ENCODE measurements at places on chromosomes 4 and X.

GRCh38 chr4:47061435-47061834, 30.1 kb downstream of the GABRB1 start:
- DNase-seq: no peak

GRCh38 chr4:15149234-15149838, 147.1 kb downstream of the CPEB2 start:
- DNase-seq: no peak

DNA sequence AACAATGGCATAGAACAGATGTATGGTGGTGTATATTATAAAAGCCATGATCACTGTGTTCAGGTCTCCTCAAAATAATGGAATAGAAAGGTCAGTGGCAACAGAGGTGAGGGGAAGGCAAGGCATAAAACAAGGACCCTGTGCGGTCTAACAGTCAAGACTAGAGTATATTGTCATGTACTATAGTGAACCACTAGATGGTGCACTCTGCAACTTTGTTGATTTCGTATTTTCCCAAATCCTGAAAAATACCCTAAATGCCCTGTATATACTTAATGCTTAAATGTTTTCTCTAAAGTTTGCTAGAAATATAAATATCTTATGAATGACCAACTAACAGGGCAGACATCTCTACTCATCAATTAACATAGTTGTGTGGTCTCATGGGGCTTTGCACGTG, 453.0 kb downstream of the PCDH11X start:
- no peak for DNase-seq

GRCh38 chr4:89468602-89469001, 161.0 kb upstream of the GPRIN3 start:
- no peak for DNase-seq

DNA sequence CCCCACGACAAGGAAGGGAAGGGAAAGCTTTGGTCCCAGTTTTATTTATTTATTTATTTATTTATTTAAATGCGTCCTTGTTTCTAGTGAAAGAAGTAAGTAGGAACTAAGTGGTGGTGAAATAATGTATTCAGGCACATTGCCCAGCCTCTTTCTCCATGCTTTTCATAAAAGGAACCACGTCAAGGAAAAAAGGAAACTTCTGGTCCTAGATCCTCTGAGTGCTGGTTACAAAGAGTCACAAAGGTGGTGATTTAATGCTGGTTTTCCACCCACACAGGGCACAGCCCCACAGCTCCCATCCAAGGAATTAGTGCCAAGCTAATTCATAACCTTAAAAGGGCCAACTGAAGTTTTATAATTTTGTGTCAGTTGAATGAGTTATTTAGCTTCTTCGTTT, 206.6 kb upstream of the GYPA start:
- no peak for DNase-seq

- no peak for DNase-seq
Observed at GRCh38 chr4:150229520-150229919, 151.3 kb downstream of the DCLK2 start.

GRCh38 chrX:40968180-40968579, 117.1 kb upstream of the USP9X start:
- DNase-seq: no peak

DNA sequence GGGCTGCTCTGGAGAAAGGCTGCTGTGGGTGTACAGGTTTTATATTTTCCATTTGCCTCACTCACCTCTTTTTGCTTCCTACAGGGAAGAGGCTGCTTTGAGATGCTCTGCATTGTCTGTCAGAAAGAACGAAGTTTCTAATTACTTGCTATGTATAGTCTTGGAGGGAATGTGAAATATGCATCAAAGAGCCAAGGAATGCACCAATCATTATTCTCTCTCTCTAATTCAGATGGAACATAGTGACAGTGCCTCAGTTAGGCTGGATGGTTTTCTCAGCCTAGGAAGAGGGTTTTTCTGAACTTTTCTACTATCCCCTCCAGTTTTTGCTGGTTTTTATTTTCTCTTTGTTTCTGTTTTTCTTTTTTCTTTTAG, 106.8 kb upstream of the SLC4A4 start:
- no peak for DNase-seq

DNA sequence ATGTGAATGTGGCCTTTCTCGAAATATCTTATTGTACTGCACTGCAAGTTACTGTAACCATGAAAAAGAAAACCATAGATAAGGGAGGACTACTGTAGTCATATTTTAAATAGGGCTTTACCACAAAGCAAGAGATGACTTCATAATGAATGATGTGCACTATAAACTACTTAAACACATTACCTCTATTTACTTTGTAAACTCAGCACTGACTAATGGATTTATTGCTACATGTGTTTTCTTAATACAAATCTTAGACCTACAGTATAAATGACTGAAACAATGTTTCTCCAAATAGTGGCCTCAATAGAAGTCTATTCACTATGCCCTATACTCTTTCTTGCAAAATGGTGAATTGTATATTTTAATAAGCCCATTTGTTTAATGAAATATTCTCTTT, 61.1 kb downstream of the HDX start:
- DNase-seq: no peak

- DNase-seq: peak; percentile 9
Observed at GRCh38 chrX:39577985-39578869, 519.5 kb downstream of the BCOR start.

DNA sequence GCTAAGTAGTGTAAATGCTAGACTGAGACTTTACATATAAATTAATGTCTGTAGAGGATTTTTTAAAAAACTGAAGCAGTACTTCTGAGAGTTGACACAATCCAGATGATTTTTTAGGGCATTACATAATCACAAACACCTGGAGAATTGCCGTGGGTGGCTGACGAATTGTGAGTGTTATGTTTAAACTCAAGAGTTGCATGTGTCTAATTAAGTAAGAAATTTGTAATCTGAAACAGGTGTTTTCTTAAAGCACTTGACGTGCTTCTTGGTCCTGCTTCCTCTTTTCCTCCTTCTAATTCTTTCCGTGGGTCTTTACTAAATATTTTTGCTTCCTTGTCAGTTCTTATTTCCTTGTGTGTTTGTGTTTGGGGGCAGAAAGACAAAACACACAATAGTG, 27.8 kb downstream of the PIR start:
- DNase-seq: no peak

DNA sequence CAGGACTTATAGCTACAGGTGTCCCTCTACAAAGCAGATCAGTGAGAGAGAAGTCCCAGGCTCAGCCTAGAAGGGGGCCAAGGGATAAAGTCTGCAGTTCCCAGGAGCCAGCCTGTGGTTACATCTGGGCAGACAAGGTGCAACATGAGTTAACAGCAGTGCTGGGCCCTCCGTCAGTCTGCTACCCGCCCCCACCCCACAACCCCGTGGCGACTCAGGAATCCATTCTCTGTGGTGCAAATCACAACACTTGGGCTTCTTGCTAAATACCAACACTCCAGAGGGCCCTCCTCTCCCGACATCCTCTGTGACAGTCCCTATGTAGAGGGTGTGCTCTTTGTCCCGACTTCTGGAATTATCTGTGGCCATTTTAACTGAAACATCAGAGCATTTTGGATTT, 13.8 kb downstream of the GPM6B start:
- no peak for DNase-seq

DNA sequence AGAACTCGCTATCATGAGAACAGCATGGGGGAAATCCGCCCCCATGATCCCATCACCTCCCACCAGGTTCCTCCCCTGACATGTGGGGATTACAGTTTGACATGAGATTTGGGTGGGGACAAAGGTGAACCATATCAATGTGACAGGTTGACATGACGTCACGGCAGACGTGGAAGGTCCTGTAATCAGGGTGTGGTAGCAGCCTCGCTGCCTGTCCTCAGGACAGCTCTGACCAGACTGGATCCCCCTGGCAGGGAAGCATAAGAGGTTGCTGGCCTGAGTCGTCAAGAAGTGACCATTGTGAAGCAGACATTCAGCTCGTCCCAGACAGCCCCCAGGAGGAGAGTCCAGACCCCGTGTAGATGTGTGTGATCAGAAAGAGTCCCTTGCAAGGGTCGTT, 104.6 kb downstream of the TNIP2 start:
- DNase-seq: no peak

- DNase-seq: no peak
Observed at GRCh38 chr4:189613207-189613606, 327.5 kb upstream of the FRG1 start.

- no peak for DNase-seq
Observed at GRCh38 chr4:97432551-97432950, 710.7 kb downstream of the STPG2 start.

DNA sequence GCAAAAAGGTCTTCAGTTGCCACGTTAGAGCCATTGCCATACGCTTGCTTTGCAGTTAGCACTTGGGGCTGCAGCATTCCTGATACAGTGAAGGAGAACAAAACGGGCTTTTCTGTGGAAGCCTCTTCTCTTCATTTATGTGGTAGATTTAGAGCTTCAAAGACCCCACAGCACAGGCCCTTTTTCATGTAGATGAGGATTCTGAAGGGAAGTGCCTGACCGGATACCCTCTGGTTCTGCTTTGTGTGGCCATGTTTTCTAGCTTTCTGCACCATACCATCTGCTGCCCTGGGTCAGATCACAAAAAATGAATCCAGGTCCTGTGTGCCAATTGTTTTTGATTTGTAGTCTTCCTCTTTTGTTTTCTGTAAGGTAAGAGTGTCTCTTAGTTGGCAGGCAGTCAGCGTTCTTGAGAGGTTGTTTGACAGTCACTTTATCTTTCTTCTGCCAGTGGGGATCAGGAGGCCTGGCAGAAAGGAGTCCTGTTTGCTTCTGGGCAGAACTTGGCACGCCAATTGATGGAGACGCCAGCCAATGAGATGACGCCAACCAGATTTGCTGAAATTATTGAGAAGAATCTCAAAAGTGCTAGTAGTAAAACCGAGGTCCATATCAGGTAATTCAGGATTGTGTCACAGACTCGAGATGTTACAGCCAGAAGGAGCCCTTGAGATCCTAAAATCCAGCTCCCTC, 7.7 kb downstream of the LAP3 start:
- DNase-seq: no peak
